ENCODE measurements at places on chromosomes 2 and 18.

GRCh38 chr2:205386109-205386508 is 296.2 kb upstream of the NRP2 start:
- DNase-seq, result no peak

DNA sequence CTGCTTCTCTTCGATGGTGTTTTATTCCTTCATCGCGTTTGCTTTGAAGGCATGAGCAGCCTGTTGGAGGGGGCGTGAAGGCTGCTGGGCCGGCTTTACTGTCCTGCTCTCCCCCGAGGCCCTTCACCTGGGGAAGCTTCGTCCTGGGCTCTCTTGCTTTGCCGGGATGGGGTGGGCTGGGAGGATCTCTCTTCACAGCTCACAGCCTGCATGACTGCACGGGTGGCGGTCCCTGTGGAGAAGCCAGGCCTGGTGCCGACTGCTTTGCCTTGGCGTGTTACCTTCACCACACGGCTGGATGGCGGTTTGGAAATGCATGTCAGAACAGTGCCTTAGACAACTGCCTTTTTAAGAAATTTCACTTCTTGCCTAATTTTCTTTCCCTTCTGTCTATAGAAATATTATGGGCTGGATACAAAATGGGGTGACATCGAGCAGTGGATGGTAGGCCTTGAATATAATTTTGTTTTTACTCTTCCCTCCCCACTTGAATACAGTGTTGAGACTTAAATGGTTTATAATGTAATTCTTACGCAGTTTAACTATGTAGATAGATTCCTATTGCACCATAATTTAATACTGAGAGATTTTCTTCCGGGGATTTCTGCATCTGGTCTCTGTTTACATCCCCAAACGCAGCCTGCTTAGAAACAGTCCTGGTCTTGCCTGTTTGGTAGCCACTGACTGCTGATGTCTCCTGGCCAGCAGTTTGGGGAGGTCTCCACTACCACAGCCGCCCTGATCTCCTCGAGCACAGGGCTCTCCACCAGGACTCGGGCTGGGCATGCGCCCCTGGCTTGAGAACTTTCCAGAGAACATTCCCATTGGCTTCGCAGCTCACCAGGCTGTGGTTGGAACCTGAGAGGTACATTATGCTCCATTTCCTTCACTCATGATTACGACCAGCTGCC is 81.0 kb upstream of the RBM44 start:
- no peak for DNase-seq

GRCh38 chr18:42641996-42642395 is 473.5 kb downstream of the RIT2 start:
- no peak for DNase-seq

GRCh38 chr18:63879709-63880108 is 7.8 kb upstream of the SERPINB2 start:
- DNase-seq, result no peak

- DNase-seq, result no peak
Measured at GRCh38 chr18:5155907-5156287, 41.2 kb downstream of the AKAIN1 start.

DNA sequence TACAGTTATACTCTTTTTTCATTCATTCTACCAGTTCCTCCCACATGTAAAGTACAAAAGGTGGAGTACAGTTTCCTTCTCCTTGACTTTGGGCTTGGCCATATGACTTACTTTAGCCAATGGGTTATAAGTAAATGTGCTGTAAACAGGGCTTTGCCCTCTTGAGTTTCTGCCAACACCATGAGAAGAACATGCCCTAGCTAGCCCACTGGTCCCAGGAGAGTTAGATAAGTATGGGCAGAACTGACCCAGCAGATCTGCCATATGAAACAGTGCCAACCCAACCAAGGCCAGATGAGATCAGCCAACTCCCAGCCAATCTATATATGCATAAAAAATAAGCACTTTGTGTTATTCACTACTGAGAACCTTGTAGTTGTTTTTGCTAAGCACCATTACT is 25.5 kb downstream of the ZC3H8 start:
- peak; percentile 29 for DNase-seq

DNA sequence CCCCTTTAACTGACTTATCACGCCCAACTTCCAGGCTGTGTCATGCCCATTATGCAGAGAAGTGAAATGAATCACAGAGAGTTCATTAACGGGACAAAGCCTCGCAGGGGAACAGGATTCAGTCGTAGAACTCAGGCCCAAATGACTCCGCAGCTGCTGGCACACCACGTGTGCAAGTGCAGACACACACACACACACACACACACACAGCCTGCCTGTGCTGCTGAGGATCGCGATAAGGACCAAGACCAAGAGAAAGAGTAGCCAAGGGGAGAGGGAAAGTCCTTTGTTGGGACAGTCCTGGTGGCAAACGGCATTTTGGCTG is 90.0 kb upstream of the TAF1B start:
- no peak for DNase-seq

DNA sequence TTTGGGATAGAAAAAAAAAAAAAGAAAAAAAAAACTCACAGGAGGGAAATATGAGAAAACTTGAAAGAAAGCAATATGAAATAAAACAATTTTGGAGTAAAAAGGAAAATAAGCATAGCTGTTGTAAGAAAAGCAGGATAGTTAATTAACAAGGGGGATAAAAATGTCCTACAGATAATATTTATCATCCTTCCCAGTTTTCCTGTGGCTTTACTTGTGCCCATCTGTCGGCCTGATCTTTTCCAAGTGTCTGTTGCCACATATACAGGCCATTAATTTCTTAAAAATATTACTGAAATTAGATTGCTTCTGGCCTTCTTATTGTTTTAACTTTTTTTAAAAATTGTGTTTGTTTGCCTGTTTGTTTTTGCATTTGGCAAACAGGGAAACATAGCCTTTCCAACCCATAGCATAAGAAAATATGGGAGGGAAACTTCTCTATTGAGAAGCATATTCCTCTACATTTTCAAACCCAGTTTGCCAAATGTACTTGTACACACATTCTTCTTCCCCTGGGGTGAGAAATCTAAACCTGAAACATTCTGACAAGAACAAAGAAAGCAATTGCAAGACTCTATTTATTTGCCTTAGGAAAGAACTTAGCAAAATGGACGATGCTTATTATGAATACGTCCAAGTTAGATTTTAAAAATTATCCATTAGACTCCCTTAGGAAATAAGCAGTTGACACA is 272.3 kb downstream of the CDH20 start:
- no peak for DNase-seq

- DNase-seq, result no peak
Measured at GRCh38 chr2:205361272-205361671, 321.0 kb upstream of the NRP2 start.

DNA sequence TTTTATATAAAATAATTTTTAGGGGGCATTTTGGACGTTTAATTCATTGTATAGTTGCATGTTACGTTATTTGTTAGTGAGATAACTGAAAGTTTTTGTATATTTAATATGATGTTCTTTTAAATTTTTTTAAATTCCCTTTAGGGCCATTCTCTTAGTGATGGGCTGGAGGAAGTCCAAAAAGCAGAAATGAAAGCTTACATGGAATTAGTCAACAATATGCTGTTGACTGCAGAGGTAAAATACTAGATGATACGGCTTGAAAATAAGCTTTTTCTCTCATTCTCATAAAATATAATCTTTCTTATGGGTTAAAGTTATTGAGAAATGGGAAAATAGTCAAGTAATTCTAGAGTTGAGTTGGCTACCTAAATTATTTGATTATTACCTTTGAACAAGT is 58.9 kb downstream of the MTX2 start:
- DNase-seq, result no peak

GRCh38 chr2:154664248-154664647 is 34.2 kb upstream of the KCNJ3 start:
- no peak for DNase-seq

- DNase-seq, result no peak
Measured at GRCh38 chr2:240988571-240989271, 9.7 kb upstream of the SNED1 start.

DNA sequence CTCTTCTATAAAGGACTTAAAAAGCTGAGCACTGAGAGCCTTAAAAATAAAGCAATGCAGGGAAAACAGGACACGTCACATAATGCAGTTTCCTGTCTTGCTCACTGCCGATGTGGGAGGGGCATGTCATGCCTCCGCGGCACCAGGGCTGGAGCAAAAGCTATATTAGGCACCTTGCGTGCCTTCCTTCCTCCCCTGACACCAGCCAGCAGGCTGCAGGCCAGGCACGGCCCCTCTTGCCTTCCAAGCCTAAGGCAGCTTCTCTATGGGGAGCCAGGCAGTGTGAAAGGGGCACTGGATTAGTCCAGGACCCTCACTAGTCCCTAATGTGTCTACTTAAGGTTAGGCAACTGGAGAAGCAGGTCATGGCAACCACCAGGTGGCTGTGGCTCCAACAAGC is 26.3 kb downstream of the MRPL35 start:
- DNase-seq, result no peak

- peak; percentile 81 for DNase-seq
Measured at GRCh38 chr2:26401739-26402541, at the start of gene DRC1. Gene DRC1, plus strand, starts transcription at chr2:26401920. Its CDS starts 70 bp downstream, at chr2:26401990.
